GM10248 (cell line): ENCODE measurements at places on chromosomes 4 and X.

GRCh38 chr4:24511371-24512063, 72.8 kb downstream of the DHX15 start:
- no peak for DNase-seq

DNA sequence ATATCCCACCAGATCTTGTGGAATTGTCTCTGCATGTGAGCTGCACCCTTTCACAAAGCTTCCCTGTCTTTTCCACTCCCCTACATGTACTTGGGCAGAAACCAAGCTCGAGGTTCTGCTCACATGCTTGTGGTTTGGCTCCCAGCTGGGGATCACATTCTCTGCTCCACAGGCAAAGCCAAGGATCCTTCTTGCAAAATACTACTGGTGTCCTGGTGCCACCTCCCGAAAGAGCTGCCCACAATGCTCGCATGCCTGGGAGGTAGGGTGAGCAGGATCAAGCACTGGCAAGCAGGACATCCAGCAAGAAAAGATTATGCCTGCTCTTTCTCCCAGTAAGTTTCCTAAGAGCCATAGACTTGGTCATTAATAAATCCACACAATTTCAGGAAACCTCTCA, 45.1 kb upstream of the PPARGC1A start:
- no peak for DNase-seq

DNA sequence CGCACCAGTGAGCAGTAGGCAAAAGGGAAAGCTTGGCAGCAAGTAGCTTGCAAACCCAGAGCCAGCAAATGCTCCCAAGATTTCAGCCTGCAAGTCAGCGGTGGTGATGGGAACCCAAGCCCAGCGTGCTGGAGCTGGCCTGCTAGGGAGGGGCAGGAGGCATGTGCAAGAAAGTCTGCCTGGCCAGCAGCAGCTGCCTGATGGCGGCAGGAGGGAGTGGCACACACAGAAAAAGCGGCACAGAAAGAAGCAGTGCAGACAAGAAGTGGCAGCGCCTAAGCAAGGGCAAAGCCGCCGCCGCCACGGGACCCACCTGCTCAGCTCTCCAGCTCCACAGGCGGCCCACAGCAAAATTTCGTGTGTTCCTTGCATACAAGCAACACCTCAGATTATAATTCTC, 1206.5 kb upstream of the PABPC4L start:
- DNase-seq: no peak

- DNase-seq: no peak
These were observed 106.3 kb downstream of the RPA4 start for GRCh38 chrX:96989830-96990571.

DNA sequence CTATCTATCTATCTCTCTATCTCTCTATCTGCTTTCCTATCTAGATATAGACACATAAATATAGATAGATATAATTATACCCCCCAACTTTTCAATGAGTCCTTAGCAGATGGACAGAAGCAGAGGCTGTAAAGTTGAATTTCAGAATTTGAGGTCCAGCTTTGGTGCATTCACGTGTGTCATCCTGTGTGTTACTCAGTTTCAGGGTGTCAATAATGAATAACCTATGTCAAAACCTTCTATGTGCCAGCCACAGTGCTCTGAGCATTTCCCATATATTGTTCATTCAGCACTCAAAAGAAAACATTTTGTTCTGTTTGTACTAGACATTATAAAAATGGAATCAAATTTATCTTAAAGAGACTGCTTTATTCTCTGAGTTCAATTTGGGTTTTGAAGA, 310.0 kb downstream of the ARHGAP24 start:
- DNase-seq: no peak

- no peak for DNase-seq
These were observed 80.0 kb downstream of the ARSJ start for GRCh38 chr4:113899271-113900070.

- no peak for DNase-seq
These were observed 1.9 kb downstream of the FAM114A1 start for GRCh38 chr4:38869511-38869910.

- DNase-seq: no peak
These were observed 490.3 kb upstream of the TECRL start for GRCh38 chr4:64899563-64899962.

GRCh38 chrX:140661643-140662042, 47.9 kb upstream of the LINC00632 start:
- DNase-seq: no peak

DNA sequence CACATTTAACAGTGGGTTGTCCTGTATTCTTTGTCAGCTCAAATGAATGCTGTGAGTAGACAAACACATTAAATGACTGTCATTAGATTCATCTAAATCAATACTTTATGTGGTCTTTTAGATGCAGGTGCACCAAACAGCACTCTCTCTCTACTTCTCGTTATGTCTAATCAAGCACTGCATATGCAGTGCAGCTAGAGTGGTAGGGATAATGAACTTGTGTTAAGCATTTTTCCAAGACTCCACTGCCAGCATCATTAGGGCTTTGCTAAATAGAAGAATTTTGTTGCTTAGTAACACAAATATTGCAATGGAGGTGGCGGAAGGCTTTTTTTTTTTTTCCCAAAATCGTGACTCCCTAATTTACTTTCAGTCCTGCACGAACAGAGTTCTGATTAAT, 447.0 kb upstream of the GALNT7 start:
- no peak for DNase-seq

DNA sequence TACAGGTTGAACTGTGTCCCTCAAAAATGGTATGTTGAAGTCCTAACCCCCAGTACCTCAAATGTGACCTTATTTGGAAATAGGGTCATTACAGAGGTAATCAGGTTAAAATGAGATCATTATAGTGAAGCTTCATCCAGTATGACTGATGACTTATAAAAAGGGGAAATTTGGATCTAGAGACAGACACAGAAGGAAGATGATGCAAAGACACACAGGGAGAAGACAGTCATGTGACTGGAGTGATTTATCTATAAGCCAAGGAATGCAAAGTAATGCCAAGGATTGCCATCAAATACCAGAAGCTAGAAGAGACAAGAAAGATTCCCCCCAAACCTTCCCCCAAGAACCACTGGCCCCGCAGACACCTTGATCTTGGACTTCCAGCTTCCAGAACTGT, 155.2 kb downstream of the RBMX2 start:
- no peak for DNase-seq

- peak; percentile 28 for DNase-seq
These were observed 65.0 kb downstream of the COQ2 start for GRCh38 chr4:83219344-83220331.

GRCh38 chrX:20374450-20374849, 107.7 kb upstream of the RPS6KA3 start:
- no peak for DNase-seq

DNA sequence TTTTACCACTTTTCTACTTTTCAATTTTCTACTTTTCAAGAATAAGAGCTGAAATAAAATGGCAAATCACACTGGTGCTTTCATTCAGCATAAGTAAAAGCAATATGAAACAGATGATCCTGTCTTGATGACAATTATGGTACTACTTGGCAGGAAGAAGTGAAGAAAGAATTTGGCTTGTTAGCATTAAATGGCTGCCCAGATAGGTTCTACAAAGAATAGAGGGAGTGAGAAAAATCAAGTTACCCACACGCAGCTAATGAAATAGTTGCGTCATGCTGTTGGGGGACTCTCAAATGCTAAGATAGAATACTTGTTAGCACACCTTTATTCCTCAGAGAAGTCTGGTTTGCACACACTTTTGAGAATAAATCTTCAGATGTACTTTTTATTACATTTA, 12.5 kb upstream of the LCORL start:
- DNase-seq: no peak

GRCh38 chr4:2809610-2810180, 16.8 kb downstream of the SH3BP2 start:
- DNase-seq: no peak

DNA sequence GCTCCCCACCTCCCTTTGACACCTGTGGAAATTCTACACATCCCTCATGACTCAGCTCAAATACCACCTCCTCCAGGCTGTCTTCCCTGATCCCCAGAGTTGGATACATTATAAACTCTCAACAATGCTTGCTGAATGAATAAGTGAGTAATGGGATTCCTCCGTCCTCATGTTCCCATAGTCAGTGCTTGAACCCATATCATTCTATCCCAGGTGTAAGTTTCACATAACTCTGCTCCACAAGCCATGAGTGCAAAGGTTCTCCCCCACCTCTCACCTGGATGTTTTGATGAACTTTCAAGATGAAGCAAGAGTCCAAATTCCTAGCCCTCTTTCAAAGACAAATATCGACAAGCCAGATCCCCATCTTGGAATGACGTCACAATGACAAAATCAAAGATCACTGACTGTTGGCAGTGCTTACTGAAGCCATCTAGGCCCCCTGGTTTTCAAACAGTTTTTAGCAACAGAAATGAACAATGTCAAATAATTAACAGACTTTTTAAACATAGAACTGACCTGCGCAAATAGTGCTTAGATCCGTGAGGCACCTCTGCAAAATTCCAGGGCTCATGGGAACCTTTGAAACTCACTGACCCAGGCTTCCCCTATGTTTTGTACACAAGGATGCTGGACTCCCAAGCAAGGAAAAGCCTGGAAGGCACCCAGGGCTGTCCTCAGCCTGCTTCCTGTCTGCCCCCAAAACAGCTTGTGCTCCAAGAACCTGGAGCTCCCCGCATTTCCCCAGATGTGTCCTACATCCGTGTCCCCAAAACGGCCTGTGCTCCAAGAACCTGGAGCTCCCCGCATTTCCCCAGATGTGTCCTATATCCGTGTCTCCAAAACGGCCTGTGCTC, 4.0 kb downstream of the SLC2A9 start:
- no peak for DNase-seq

- DNase-seq: no peak
These were observed 28.0 kb downstream of the TACC3 start for GRCh38 chr4:1749370-1749769.

DNA sequence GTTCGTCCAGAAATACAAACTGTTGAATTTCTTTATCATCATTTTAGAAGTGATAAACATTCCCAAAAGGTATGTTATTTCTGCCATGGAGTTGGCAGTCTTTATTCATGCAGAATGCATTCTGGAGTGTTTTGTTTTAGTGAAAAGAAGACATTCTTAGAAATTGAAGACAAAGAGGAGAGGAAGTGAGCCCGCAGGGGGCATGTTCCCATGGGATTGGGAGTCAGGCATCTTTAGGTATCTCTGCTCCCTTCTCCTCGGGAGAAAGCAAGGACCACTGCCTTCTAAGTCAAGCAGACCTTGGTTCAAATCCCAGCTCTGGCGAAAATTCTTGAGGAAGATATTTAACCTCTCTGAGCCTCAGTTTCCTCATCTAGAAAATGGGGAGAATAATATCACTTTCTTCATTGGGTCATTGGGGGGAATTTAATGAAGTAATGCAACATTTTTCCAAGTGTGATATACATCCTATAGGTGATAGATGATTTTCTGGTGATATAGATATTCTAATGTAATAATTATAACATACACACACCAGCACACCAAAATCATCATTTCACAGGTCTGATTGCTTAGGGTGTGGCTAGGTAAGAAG, 26.5 kb upstream of the CHRNA9 start:
- DNase-seq: no peak

- no peak for DNase-seq
These were observed 361.5 kb upstream of the FMR1 start for GRCh38 chrX:147550217-147550616.

GRCh38 chrX:155031657-155032056, 5.0 kb downstream of the FUNDC2 start:
- no peak for DNase-seq

DNA sequence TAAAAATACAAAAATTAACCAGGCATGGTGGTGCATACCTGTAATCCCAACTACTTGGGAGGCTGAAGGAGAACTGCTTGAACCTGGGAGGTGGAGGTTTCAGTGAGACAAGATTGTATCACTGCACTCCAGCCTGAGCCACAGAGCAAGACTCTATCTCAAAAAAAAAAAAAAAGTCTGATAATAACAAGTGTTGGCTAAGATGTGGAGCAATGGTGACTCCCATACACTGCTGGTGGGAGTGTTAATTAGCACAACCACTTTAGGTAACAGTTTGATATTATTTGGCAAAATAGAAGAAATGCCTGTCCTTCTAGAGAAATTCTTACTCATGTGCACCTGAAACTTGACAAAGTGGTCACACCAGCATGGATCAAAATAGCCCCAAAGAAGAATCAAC, 106.2 kb upstream of the SLC34A2 start:
- no peak for DNase-seq

DNA sequence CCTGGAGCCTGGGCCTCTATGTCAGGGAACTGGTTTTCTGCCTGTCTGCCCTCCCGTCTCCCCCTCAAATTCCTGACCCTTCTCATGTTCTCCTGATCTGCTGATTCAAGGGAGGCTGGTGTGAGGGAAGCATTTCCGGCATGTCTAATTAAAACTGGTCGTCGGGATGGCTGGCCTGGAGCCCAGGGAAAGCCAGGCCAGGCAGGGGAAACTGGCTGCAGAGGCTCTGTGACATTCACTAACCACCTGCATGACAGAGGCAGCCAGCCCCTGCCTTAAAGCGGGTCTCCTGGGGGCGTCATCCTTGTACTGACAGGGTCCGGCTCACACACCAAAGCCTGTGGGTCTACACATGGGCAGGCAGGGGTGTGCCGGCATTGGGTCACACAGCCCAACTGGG, 35.2 kb downstream of the ABLIM2 start:
- DNase-seq: no peak

DNA sequence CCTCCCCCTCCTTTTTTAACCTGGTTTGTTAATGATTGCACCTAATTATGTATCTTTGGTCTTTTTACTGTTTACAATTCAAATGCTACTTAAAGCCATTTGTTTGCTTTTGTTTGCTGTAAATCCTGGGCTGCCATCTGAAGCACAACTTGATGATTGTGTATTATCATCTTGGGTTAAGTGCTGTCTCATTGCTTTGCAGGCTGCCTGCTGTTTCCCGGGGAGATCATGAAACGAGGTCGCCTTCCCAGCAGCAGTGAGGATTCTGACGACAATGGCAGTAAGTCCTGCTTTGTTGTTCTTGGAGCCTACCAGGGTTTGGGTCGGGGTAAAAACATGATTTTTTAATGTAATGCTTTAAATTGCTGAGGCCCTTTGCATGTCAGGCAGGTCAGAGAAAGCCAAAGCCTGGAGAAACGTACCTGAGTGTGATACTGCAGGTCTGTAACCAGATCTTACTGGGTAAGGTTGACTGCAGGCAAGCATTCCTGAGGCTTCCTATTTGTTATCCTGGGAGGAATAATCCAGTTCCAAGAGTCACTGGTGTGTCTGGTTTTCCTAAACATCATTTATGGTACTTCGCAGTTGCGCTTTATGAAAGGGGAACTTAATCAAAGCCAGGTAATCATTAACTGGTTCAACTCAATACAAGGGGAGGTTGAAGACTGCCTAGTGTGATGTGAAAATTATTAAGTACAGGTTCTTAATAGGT, 22.2 kb downstream of the JADE1 start:
- DNase-seq: peak; percentile 54

- no peak for DNase-seq
These were observed 164.6 kb downstream of the MID1IP1 start for GRCh38 chrX:38965888-38966287.

GRCh38 chr4:86558797-86559196, 35.3 kb upstream of the PTPN13 start:
- DNase-seq: no peak

GRCh38 chrX:71652405-71652804, 14.9 kb upstream of the LOC101059915 start:
- DNase-seq: no peak
